Activated CD8-positive, alpha-beta memory T cell treated with anti-CD3 and anti-CD28 coated beads, Interleukin-2, amount 10 ng/mL, durations not matched to agents 7 days and 5 days (primary cell): ENCODE measurements at places on chromosomes 2 and 18. TPM values are rescaled to one million over a fixed set of nuclear protein-coding genes. Genes with fewer than 3 reads are reported as not detected.

- peaks cover 82% of the 10 kb centered on the region for H3K27me3 ChIP-seq
- DNase-seq, result peak; percentile 43
- H3K36me3 ChIP-seq, result peaks cover 5% of the 10 kb centered on the region
- peak overlapping the region; percentile 72 for H3K27ac ChIP-seq
These were observed 3.8 kb downstream of the EVX2 start for GRCh38 chr2:176079831-176080539.

DNA sequence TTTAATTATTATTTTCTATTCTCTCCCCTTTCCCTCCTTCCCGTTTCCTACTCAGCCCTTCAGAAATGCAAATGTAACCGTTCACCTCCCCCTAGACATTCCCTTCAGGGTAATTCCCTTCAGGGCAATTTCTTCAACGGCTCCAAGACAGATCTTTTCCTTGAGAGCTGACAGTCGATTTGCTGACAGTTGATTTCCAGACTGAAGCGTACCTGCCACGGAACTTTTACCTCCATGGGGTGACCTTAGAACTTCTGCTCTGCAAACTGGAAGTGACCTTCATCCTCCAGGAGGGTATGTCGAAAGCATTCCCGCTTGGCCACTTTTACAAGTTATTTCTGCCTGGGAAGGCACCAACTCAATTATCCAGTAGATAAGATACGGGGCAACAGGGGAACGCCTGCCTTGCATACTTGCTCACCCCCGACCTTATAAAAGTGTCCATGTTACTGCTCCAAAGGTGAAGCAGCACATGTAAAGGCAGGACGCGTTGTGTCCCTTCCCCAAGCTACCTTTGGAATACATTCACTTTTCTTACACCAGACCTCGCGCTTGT lies 18.5 kb downstream of the B3GNT7 start:
- no peak overlapping the region for H3K27ac ChIP-seq
- H3K27me3 ChIP-seq, result peaks cover 47% of the 10 kb centered on the region
- H3K36me3 ChIP-seq, result peaks cover 2% of the 10 kb centered on the region
- no peak overlapping the region for H3K4me3 ChIP-seq

DNA sequence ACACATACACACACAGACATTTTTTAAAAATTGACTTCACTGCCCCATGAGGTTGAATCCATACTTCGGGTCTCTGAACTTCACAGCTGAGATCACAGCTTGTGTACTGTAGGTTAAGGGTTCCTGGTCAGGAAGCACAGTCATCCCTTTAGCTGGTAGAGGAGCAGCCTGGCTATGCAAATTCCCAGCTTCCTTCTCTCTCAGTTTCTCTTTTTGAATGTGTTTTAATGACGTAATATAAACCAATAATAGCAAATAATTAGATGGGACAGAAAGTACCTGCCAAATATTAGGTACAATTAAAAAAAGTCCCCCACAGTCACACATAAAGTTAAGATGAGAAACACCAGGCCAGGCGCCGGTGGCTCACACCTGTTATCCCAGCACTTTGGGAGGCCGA lies 178.7 kb downstream of the ZNF385B start:
- H3K4me3 ChIP-seq, result no peak overlapping the region
- DNase-seq, result no peak
- H3K27ac ChIP-seq, result no peak overlapping the region
- H3K27me3 ChIP-seq, result no peaks in the 10 kb centered on the region

GRCh38 chr2:84052913-84053312 lies 406.2 kb downstream of the SUCLG1 start:
- no peak for DNase-seq
- H3K27me3 ChIP-seq, result no peaks in the 10 kb centered on the region
- H3K36me3 ChIP-seq, result no peaks in the 10 kb centered on the region
- no peak overlapping the region for H3K4me3 ChIP-seq
- no peak overlapping the region for H3K27ac ChIP-seq
- no peaks in the 10 kb centered on the region for H3K4me1 ChIP-seq

GRCh38 chr18:13617826-13618515 lies 108.4 kb downstream of the FAM210A start:
- H3K4me3 ChIP-seq, result no peak overlapping the region
- no peaks in the 10 kb centered on the region for H3K27me3 ChIP-seq
- peaks cover 59% of the 10 kb centered on the region for H3K4me1 ChIP-seq
- peak overlapping the region; percentile 48 for H3K27ac ChIP-seq
- DNase-seq, result peak; percentile 32

GRCh38 chr2:43766006-43766405 lies 7.8 kb upstream of the DYNC2LI1 start:
- H3K27me3 ChIP-seq, result peaks cover 13% of the 10 kb centered on the region
- no peak overlapping the region for H3K4me3 ChIP-seq
- no peaks in the 10 kb centered on the region for H3K36me3 ChIP-seq

- no peak overlapping the region for H3K27ac ChIP-seq
- DNase-seq, result no peak
- H3K27me3 ChIP-seq, result no peaks in the 10 kb centered on the region
- H3K36me3 ChIP-seq, result no peaks in the 10 kb centered on the region
These were observed 275.6 kb downstream of the PIK3C3 start for GRCh38 chr18:42230636-42231035.

DNA sequence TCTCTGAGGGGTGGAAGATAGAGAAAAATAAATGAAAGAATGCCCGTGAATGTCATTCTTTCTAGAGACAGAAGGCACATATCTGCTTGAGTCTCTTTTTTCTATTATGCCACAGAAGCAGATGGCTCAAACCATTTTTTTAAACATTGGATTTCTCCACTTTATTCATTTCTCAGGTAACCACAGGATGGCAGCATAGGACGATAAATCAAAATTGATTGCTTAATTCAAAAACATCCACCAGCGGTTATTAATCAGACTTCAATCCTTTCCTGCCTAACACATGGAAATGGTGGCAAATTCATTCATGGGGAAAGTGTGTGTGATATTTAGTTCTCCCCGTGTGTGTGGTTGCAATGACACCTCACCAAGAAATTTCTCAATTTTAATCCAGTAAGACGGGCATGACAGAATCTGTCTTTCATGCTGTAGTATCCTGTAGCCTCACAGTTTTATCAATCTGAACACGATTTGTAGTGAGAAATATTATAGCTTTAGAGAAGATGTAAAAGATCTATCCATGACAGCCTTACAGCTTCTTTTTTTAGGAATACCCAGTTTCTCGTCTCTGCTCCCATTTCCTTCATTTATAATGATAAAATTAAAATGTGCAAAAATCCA lies 72.2 kb downstream of the DSC3 start:
- DNase-seq, result no peak
- no peak overlapping the region for H3K4me3 ChIP-seq
- H3K27ac ChIP-seq, result no peak overlapping the region
- no peaks in the 10 kb centered on the region for H3K4me1 ChIP-seq
- no peaks in the 10 kb centered on the region for H3K27me3 ChIP-seq
- no peaks in the 10 kb centered on the region for H3K36me3 ChIP-seq

DNA sequence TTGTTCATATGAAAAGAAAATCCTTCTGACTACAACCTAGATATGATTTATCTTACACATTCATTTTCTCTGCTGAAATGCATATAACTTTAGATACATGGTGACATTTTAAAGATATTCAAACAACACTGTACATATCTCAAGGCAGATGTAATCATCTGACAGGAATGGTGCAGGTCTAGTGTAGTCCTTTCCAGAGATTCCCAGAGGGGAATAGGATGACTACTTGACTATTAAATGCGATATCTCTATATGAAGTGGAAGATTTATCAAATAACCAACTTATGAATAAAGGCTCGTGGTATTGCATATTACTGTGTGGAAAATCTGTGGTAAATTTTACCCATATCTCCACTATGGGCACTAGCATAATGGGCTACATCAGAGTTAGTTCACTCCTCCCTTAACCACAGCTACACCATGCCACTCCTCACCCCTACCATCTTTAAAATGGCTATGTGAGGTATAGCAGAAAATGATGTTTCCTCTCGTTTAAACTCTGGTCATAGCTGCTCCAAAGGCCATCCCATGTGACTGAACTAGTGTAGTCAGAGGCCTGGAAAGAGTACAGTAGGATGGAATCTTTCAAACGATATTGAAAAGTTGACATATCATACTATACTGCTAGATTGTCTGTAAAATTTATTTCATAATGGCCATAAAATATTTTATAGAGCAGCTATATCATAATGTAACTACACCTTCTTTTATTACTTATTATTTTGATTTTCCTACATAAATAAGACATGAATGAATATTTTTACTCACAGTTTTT lies 9.1 kb upstream of the ITPRID2 start:
- no peaks in the 10 kb centered on the region for H3K4me1 ChIP-seq
- DNase-seq, result no peak
- no peak overlapping the region for H3K4me3 ChIP-seq
- H3K27me3 ChIP-seq, result peaks cover 41% of the 10 kb centered on the region

- H3K4me3 ChIP-seq, result no peak overlapping the region
- peaks cover 27% of the 10 kb centered on the region for H3K27me3 ChIP-seq
- no peak for DNase-seq
- H3K36me3 ChIP-seq, result no peaks in the 10 kb centered on the region
These were observed 83.3 kb upstream of the FAM136A start for GRCh38 chr2:70385204-70385603.

DNA sequence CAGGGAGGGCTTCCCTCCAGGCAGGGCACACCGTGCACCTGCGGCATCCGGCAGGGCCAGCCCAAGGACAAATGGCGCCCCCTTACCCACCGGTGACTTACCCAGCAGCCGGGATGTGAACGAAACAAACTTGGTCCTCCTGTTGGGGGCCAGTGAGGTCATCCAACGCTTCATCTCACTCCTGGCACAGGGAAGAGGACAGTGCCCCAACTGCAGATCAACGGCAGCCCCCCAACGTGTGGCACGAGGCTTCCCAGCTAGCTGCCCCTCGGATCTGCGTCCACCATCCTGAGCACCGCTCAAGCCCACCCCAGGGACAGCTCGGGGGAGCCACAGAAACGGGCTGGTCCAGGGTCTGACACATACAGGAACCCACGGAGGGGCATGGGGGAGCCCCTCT lies 12.0 kb downstream of the SNORC start:
- no peaks in the 10 kb centered on the region for H3K4me1 ChIP-seq
- DNase-seq, result no peak
- H3K27me3 ChIP-seq, result peaks cover 6% of the 10 kb centered on the region
- no peak overlapping the region for H3K27ac ChIP-seq

Gene SLC30A3
- 0.38 TPM for total RNA-seq

Gene IL1RN
- 1.8 TPM for total RNA-seq

Gene FAM110C
- total RNA-seq, result 0.37 TPM

Gene WDR7
- 43.3 TPM for total RNA-seq
